Sigmoid colon (tissue), 7 donors: ENCODE measurements at places on chromosomes 16 and 17.

GRCh38 chr17:32720671-32721070 lies 156.3 kb downstream of the MYO1D start:
- no peak overlapping the region for H3K27ac ChIP-seq
- DNase-seq: no peak
- H3K4me1 ChIP-seq: no peaks in the 10 kb centered on the region

DNA sequence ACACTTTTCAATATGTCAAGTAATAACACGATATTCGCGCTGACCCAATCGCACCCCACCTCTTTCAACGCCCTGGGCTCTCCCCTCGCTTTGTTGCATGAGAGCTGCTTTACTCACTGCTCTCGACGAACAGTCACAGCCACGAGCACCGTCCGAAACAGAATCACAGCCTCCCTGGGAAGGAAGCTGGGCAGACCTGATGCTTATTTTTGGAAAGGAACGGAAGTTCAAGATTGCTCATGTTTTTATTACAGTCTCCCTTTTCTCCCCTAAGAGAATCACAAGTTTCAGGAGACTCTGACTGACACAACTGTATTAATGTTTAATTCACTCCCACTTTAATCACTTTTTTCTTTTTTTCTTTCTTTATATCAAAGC lies 67.8 kb downstream of the ANKRD11 start:
- H3K4me1 ChIP-seq: peaks cover 49% of the 10 kb centered on the region
- peak overlapping the region; percentile 58 for H3K27ac ChIP-seq
- no peak for DNase-seq
- no peaks in the 10 kb centered on the region for H3K36me3 ChIP-seq
- H3K27me3 ChIP-seq: no peaks in the 10 kb centered on the region

DNA sequence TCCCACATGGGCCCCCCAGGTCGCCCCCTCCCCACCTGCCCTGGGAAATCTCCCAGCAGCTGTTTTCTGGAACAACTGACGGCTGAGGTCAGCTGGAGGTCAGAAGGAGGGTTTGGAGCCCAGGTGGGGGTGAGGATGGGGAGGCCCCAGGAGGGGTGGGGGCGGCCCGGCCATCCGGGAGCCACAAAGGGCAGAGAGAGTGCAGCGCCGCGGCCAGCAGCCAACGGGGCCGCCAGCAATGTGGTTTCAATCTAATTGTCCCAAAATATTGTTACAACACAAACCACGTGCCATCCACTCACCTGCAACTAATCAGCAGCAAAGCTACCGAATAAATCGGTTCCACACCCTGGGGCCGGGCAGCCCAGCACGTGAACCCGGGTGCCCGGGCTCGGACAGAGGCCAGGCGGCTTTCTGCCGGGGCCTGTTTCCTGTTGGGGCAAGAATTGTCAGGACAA lies 28.3 kb upstream of the SLC38A10 start:
- DNase-seq: no peak
- no peak overlapping the region for H3K4me3 ChIP-seq
- no peaks in the 10 kb centered on the region for H3K36me3 ChIP-seq
- H3K27ac ChIP-seq: no peak overlapping the region

GRCh38 chr17:81192386-81193050 lies 26.5 kb upstream of the AATK start:
- no peak overlapping the region for H3K27ac ChIP-seq
- H3K36me3 ChIP-seq: no peaks in the 10 kb centered on the region
- DNase-seq: no peak
- H3K4me1 ChIP-seq: no peaks in the 10 kb centered on the region
- H3K4me3 ChIP-seq: no peak overlapping the region

- no peak overlapping the region for H3K27ac ChIP-seq
- no peaks in the 10 kb centered on the region for H3K36me3 ChIP-seq
- H3K4me1 ChIP-seq: peaks cover 20% of the 10 kb centered on the region
- peaks cover 27% of the 10 kb centered on the region for H3K27me3 ChIP-seq
Measured at GRCh38 chr17:81807839-81808238, 3.9 kb downstream of the GCGR start.

DNA sequence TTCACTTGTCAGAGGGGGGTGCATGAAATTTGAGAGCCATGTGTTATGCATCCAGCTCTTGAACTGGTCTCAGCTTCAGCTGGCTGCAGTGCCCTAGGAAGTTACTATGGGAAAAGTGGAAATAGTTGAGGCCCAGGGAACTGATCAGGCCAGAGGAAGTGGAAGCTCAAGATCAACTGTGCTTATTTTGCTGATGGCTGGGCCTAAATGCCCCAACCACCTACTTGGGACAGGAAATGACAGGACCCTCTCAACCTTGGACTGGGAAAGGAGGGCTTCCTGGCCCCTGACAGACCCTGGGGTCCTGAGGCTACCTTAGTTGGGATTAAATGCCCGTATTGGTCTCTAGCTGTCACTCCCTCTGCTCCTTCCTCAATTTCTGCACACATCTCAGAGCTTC lies 1.2 kb upstream of the TAOK2 start:
- H3K4me3 ChIP-seq: no peak overlapping the region
- no peak overlapping the region for H3K27ac ChIP-seq
- peaks cover 30% of the 10 kb centered on the region for H3K4me1 ChIP-seq
- H3K27me3 ChIP-seq: no peaks in the 10 kb centered on the region
- H3K36me3 ChIP-seq: peaks cover 10% of the 10 kb centered on the region

- no peaks in the 10 kb centered on the region for H3K36me3 ChIP-seq
- H3K4me3 ChIP-seq: no peak overlapping the region
- no peak for DNase-seq
- no peaks in the 10 kb centered on the region for H3K27me3 ChIP-seq
- peaks cover 55% of the 10 kb centered on the region for H3K4me1 ChIP-seq
- peak overlapping the region; percentile 29 for H3K27ac ChIP-seq
Measured at GRCh38 chr17:17929655-17930380, 42.4 kb downstream of the TOM1L2 start.

- no peaks in the 10 kb centered on the region for H3K27me3 ChIP-seq
- DNase-seq: no peak
- no peak overlapping the region for H3K4me3 ChIP-seq
Measured at GRCh38 chr16:6160871-6161270, 1063.3 kb upstream of the EEF2KMT start.

DNA sequence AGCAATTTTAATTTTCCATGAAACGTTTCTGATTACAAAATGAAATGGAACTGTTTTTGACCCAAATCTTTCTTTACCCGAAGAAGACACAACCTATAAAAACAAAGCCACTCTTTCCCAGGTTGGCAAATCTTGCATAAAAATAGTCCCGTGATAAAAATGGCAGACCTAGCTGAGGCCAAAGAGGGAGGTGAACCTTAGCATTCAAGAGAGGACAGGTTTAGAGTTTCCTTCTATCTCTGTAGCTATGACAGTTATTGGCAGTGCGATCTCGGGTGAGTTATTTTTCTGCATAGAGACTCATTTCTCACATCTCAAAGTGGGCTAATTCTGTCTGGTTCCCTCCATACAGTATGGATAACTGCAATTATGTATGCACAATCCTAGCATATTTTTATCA lies 241.4 kb downstream of the MAP2K6 start:
- DNase-seq: no peak
- peaks cover 16% of the 10 kb centered on the region for H3K4me1 ChIP-seq
- H3K4me3 ChIP-seq: no peak overlapping the region
- no peaks in the 10 kb centered on the region for H3K36me3 ChIP-seq
- H3K27ac ChIP-seq: peak overlapping the region; percentile 0

DNA sequence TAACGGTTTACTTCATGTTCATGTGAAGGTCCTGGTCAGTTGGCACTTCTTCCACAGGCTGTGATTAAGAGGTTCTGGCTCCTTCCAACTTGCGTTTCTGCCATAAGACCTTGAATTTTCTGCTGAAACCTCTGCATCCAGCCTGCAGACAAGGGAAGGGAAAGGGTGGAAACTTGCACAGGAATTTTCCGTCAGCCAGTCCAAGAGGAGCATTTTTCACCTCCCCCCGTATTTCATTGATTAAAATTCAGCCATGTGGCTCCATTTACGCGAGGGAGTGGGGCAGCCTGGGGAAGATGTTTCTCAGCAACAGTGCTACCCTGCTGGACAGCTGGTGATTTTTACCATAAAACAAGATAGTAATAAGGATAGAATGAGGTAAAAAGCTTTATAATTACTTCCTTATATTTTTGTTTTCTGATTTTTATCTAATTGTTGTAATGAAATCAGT lies 101.5 kb upstream of the SMIM36 start:
- DNase-seq: peak; percentile 63
- no peaks in the 10 kb centered on the region for H3K27me3 ChIP-seq
- H3K4me3 ChIP-seq: no peak overlapping the region
- H3K36me3 ChIP-seq: no peaks in the 10 kb centered on the region
- H3K27ac ChIP-seq: no peak overlapping the region

GRCh38 chr16:539901-540530 lies 12.5 kb downstream of the CAPN15 start:
- H3K4me1 ChIP-seq: peaks cover 4% of the 10 kb centered on the region
- H3K36me3 ChIP-seq: no peaks in the 10 kb centered on the region
- no peak for DNase-seq
- H3K4me3 ChIP-seq: no peak overlapping the region
- no peaks in the 10 kb centered on the region for H3K27me3 ChIP-seq

DNA sequence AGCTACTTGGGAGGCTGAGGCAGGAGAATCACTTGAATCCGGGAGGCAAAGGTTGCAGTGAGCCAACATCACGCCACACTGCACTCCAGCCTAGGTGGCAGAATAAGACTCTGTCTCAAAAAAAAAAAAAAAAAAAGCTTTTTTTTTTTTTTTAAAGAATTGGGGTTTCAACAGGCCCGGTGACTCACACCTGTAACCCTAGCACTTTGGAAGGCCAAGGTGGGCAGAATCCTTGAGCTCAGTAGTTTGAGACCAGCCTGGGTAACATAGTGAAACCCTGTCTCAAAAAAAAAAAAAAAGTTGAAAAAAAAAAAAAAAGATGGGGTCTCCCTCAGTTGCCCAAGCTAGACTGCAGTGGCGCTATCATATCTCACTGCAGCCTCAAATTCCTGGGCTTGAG lies 6.6 kb upstream of the HEXIM2 start:
- H3K36me3 ChIP-seq: no peaks in the 10 kb centered on the region
- no peak overlapping the region for H3K4me3 ChIP-seq
- H3K27me3 ChIP-seq: no peaks in the 10 kb centered on the region
- DNase-seq: no peak

DNA sequence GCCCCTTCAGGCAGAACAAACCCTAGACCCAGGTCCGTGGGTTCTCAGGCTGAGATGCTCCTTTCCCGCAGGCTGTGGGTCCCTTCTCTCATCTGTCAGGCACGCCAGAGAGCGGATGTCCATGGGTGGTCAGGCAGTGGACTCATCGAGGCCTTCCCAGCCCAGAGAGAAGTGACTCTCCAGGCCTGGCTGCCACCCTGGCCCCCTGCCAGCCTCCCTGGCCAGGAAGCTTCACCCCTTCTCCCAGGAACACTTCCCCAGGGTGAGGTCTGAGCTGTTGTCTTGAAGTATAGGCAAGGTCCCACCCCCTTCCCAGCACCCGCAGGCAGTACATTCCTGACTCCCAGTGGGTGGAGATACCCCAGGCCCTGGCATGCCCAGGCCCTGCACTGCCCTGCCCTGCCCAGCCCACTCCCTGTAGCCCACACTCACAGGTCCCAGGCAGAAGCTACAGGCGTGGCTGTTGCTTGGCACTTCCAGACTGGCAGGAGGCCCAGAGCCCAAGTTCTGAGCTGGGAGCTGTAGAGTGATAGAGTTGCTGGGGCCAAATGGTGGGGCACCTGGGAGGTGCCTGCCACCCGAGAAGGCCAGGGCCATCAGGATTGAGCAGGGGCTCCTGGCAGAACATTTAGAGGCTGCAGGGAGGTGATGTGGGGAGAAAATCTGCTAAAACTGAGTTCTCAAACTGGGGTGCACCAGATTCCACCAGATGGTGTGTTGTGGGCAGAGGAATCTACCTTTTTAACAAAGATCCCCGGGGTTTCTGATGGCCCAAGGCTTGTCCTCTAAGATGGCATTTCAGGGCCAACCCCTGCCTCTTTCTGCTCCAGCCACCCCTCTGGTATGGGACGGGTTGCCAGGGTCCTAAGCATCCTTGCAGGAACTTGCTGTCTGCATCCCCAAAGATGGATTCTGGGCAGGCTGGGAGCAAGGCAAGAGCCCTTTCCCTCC lies 6.7 kb downstream of the ITGA3 start:
- no peak overlapping the region for H3K4me3 ChIP-seq
- H3K27ac ChIP-seq: peak overlapping the region; percentile 96
- H3K36me3 ChIP-seq: no peaks in the 10 kb centered on the region
- peak; percentile 93 for DNase-seq
- H3K27me3 ChIP-seq: no peaks in the 10 kb centered on the region

DNA sequence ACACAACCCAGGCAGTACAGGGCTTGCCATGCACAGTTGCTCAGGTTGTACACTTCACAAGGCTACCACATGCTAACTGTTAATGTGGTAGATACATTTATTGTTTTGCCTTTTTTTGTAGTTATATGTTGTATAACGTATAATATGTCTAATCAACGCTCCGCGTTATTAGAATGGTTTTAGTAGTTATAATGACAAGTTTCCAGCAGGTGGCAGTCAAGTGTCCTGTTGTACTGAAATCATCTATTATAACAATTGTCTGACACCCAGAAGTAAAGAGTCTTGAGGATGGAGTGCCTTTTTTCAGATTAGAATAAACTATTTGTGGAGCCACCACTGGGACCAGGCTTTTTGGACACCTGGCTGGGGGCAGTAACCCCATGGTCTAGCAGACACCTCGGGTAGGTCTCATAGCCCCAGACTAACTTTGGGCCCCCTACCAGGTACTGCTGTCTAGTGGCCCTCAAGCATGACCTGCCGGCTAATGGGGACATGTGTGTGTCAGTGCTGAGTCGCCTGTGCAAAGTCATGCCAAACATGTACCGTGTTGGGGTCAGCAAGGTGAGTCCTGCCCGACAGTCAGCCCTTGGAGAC lies 32.8 kb downstream of the MYO15A start:
- no peaks in the 10 kb centered on the region for H3K36me3 ChIP-seq
- no peak for DNase-seq
- no peaks in the 10 kb centered on the region for H3K4me1 ChIP-seq
- no peak overlapping the region for H3K27ac ChIP-seq

- DNase-seq: no peak
- no peak overlapping the region for H3K4me3 ChIP-seq
- no peaks in the 10 kb centered on the region for H3K36me3 ChIP-seq
- H3K4me1 ChIP-seq: no peaks in the 10 kb centered on the region
- H3K27ac ChIP-seq: no peak overlapping the region
- H3K27me3 ChIP-seq: no peaks in the 10 kb centered on the region
Measured at GRCh38 chr16:50440531-50440930, 71.7 kb upstream of the BRD7 start.

- H3K36me3 ChIP-seq: no peaks in the 10 kb centered on the region
- no peaks in the 10 kb centered on the region for H3K4me1 ChIP-seq
- no peak overlapping the region for H3K27ac ChIP-seq
- DNase-seq: no peak
- H3K4me3 ChIP-seq: no peak overlapping the region
Measured at GRCh38 chr16:7452090-7452489, 119.4 kb downstream of the RBFOX1 start.

DNA sequence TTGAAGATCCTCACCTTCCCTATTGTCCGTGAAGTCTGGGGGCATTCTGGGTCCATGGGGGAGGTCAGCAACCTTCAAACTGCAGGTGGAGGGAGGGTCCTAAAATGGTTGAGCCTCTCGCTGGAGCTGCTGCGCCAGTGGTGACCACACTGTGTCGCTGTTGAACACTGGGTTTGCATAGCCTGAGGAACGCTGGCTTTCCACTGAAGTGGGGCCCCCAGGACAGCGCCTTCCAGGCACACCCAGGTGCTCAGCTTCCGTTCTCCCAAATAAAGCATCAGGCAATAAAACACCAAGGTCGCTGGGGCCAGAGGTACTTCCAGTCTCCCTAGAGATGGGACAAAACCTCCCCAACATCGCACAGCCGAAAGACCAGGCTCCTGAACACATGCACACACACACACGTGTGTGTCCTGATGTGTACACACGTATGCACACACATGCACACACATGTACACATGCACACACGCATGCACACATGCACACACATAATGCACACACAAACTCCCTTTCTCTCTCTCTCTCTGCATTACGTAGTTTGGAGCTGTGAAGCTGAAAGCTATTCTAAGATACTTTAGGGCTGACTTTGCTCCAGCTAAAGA lies 120.6 kb downstream of the IRF8 start:
- H3K4me1 ChIP-seq: peaks cover 15% of the 10 kb centered on the region
- no peak overlapping the region for H3K4me3 ChIP-seq
- no peak overlapping the region for H3K27ac ChIP-seq
- no peaks in the 10 kb centered on the region for H3K36me3 ChIP-seq
